AG10803 (cell line): ENCODE measurements at places on chromosomes 1 and 21.

DNA sequence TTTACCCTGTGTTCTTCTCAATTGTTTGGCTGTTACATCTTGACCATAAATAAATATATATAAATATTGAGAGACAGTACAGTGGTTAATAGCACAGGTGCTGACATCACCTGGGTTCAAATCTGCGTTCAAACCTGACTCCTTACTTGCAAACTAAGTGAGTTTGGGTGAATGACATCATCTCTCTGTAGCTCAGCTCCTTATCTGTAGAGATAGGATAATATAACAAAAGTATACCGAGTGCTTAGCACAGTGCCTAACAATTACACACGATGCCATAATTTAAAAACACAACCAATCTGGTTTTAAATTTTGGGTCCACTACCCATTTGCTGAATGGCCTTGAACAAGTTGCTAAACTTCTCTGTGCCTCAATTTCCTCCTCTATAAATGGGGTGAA, 86.6 kb downstream of the RRAGC start:
- no peak for DNase-seq

DNA sequence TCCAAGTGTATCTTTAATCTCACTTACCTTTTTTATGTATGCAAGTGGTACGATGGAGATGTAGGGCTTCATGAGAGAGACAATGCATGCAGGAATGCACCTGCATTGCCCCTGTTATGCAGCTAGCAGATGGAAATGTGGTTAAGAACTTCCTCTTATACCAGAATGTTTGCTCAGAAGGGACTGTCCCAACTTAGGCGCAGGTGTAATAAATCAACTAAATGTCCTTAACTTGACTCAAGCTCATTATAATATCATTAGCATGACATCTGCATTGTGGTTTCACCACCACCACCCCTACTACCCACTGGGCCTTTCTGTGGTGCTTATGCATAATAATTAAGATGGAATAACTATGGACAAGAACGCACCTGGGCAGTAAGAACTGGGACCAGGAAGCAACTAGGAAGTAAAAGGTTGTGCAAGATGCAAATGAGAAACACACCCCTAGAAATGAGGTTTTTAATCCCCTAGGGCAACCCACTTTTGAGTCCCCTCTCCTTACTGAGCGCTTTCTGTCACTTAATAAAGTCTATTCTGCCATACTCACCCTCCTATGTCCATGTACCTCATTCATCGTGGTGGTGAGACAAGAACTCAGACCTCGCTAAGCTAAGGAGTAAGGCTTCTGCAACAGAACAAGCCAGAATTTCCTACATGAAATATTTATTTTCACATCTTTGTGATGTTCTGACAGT, 1103.3 kb upstream of the B3GALT2 start:
- no peak for DNase-seq

- DNase-seq = no peak
These were observed 192.0 kb downstream of the CACNA1E start for GRCh38 chr1:181675091-181675917.

- DNase-seq = no peak
These were observed 1.3 kb upstream of the MPC2 start for GRCh38 chr1:167938080-167938636.

DNA sequence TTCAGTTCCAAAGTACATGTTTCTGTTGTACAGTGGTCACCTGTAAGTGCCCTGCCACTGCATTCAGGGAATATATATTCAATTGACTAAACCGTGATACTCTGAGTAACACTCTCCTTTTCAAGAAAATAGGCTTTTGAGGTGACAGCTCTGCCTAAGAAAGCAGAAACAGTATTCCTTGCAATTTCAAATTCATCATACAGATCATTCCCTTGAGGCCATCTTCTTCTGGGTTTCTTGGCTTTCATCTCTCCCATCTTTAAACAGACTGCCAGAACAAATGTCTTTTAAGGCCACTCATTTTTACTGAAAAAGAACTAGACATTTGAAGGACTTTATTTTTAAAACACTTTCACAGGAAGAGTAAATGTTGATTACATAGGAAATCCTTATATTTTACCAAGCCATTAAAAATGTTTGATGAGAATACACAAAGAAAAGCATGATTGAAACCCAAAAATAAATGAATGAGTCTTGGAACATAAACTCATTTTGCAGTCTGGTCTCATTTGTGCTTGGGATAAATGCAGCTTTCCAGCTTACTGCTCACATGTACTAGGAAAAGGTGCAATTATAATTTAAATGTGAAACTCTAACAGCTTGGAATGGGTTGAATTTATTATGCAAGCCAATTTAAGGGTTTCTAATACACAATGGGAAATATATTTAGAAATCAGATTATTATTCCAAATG, 34.7 kb downstream of the PLPPR5 start:
- no peak for DNase-seq

GRCh38 chr1:17308593-17308992, 596 bp downstream of the PADI4 start:
- no peak for DNase-seq

GRCh38 chr1:12600335-12600734, 17.7 kb downstream of the DHRS3 start:
- no peak for DNase-seq

DNA sequence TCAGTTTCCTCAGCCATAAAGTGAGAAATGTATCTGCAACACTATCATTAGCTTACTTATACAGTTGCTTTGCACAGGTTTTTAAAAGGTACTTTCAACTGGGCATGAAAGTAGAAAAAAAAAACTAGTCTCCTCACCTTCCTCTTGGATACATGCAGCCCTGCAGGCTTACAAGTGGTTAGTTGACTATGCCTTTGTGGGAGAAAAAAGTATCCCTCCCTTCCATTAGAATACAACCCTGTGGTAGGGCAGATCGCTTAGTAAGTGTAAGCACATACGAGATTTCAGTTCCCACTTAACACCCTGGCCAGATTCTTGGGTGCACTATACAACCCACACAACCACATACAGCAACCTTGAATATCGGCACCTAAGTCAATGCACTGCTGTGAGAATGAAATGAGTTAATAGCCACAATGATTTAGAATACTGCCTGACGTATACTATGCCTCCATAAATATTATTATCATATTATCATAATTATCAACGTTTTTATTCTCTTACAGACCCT, 54.7 kb downstream of the PIGK start:
- no peak for DNase-seq
